Regular cardiac myocyte (primary cell): ENCODE measurements at places on chromosomes 1 and 21. TPM values are rescaled to one million over a fixed set of nuclear protein-coding genes. Genes with fewer than 3 reads are reported as not detected.

The OR2T11 gene
- not detected in 2 replicates for total RNA-seq

The EPHB2 gene
- 1.2 and 2.3 TPM in 2 replicates for total RNA-seq

The DISC1 gene
- total RNA-seq: 1.7 and 6.2 TPM in 2 replicates

The CPTP gene
- 9.0 and 11.5 TPM in 2 replicates for total RNA-seq

The LCE1E gene
- total RNA-seq: not detected in 2 replicates

The CAMSAP2 gene
- total RNA-seq: 21.7 and 23.1 TPM in 2 replicates

The KRTAP19-6 gene
- total RNA-seq: not detected in 2 replicates

The KLF17 gene
- under 0.01 and 0.19 TPM in 2 replicates for total RNA-seq

The LCE3C gene
- total RNA-seq: not detected in 2 replicates

The SFN gene
- 0.56 and 2.7 TPM in 2 replicates for total RNA-seq

The LCE3E gene
- not detected in 2 replicates for total RNA-seq

The HMCN1 gene
- total RNA-seq: 22.6 and 84.0 TPM in 2 replicates

The SYCP1 gene
- not detected in 2 replicates for total RNA-seq

The SYNC gene
- 20.5 and 54.7 TPM in 2 replicates for total RNA-seq

The BARHL2 gene
- not detected in 2 replicates for total RNA-seq

The PDC gene
- 0.38 TPM in 1 of 2 replicates, not detected in the other for total RNA-seq

The OR2T1 gene
- not detected in 2 replicates for total RNA-seq

The SPRR1B gene
- not detected in 2 replicates for total RNA-seq

The OVAAL gene
- under 0.01 TPM in 1 of 2 replicates, not detected in the other for total RNA-seq

The ZNF670 gene
- total RNA-seq: 2.3 TPM in 2 replicates

The NR0B2 gene
- not detected in 2 replicates for total RNA-seq

The BTBD8 gene
- 2.9 and 7.6 TPM in 2 replicates for total RNA-seq

The DNAI4 gene
- total RNA-seq: 5.4 and 20.0 TPM in 2 replicates

The RGS8 gene
- total RNA-seq: 0.28 TPM in 1 of 2 replicates, not detected in the other

The SLC6A9 gene
- 2.1 and 4.2 TPM in 2 replicates for total RNA-seq

The HP1BP3 gene
- total RNA-seq: 173 and 196 TPM in 2 replicates

The TIE1 gene
- total RNA-seq: 4.2 and 6.3 TPM in 2 replicates

The IL10 gene
- total RNA-seq: not detected in 2 replicates

The C1orf87 gene
- not detected in 2 replicates for total RNA-seq

The AMY1B gene
- not detected in 2 replicates for total RNA-seq

The DNASE2B gene
- not detected in 2 replicates for total RNA-seq

The HSPB7 gene
- 3.3 and 10.7 TPM in 2 replicates for total RNA-seq

The CRP gene
- total RNA-seq: not detected in 2 replicates

The PIGC gene
- total RNA-seq: 14.4 and 17.1 TPM in 2 replicates

The SYNJ1 gene
- total RNA-seq: 3.9 and 7.5 TPM in 2 replicates

The KRTAP13-2 gene
- not detected in 2 replicates for total RNA-seq

The SYPL2 gene
- 0.19 and 0.56 TPM in 2 replicates for total RNA-seq

The MRPS14 gene
- 21.1 and 22.4 TPM in 2 replicates for total RNA-seq

The GART gene
- total RNA-seq: 53.0 and 132 TPM in 2 replicates

The RNU1-4 gene
- total RNA-seq: under 0.01 TPM in 2 replicates

The CHI3L1 gene
- total RNA-seq: 0.19 and 5.4 TPM in 2 replicates

The PCAT6 gene
- total RNA-seq: 0.56 TPM in 1 of 2 replicates, not detected in the other

The RPL22 gene
- total RNA-seq: 117 and 153 TPM in 2 replicates

The PFDN2 gene
- 28.8 and 112 TPM in 2 replicates for total RNA-seq

The PSMD4 gene
- total RNA-seq: 194 and 281 TPM in 2 replicates

The PGD gene
- total RNA-seq: 45.4 and 140 TPM in 2 replicates

The CFAP57 gene
- 0.19 and 0.28 TPM in 2 replicates for total RNA-seq

The PPIE gene
- 32.7 and 46.4 TPM in 2 replicates for total RNA-seq

The MAP3K21 gene
- 0.19 and 0.28 TPM in 2 replicates for total RNA-seq

The PAX7 gene
- total RNA-seq: under 0.01 TPM in 1 of 2 replicates, not detected in the other

The MUTYH gene
- 10.7 and 20.3 TPM in 2 replicates for total RNA-seq

The MANEAL gene
- 0.38 and 0.56 TPM in 2 replicates for total RNA-seq

The S100A1 gene
- not detected in 2 replicates for total RNA-seq
